ENCODE measurements at places on chromosomes 13 and 19.

- DNase-seq = no peak
Observed at GRCh38 chr19:8612807-8613171, 2.3 kb upstream of the ADAMTS10 start.

- peak; percentile 50 for DNase-seq
Observed at GRCh38 chr13:80436571-80437169, 95.7 kb upstream of the SPRY2 start.

GRCh38 chr19:19782783-19783182, 38.8 kb downstream of the ZNF506 start:
- DNase-seq = no peak

- DNase-seq = no peak
Observed at GRCh38 chr13:51874651-51875050, 12.9 kb downstream of the CCDC70 start.

DNA sequence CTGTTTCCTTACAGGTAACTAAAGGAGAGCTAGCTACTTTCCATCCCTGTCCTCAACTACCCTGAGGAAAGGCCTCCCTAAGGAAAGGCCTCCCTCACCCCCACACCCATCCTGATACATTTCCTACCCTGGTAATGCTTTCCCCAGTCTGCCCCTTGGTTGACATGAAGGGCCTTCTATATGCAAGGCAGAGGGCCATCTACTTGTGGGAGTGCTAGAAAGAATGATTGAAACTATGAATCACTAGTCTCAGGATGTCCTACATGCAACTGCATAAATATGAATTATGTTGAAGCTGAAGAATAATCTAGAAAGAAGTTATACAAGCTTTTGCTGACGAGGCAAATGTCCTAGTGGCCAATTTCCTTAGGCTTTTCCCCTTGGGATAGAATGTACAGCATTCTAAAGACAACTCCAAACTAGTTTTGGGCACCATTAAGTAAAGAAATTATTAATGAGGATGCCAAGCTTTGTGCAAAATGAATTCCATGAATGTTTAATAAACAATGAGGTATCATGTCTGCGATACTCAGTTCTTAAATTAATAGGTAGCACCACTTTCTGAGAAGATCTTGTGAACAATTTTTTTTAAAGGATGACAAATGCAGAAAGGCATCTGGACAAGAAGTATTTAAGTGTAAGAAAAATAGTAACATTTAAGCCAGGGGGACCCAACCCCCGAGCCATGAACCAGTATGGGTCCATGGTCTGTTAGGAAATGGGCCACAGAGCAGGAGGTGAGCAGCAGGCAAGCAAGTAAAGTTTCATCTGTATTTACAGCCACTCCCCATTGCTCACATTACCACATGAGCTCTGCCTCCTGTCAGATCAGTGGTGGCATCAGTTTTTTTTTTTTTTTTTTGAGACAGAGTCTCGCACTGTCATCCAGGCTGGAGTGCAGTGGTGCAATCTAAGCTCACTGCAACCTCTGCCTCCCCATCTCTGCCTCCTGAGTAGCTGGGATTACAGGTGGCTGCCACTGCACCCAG, 223.0 kb downstream of the LHFPL6 start:
- peak; percentile 48 for DNase-seq

DNA sequence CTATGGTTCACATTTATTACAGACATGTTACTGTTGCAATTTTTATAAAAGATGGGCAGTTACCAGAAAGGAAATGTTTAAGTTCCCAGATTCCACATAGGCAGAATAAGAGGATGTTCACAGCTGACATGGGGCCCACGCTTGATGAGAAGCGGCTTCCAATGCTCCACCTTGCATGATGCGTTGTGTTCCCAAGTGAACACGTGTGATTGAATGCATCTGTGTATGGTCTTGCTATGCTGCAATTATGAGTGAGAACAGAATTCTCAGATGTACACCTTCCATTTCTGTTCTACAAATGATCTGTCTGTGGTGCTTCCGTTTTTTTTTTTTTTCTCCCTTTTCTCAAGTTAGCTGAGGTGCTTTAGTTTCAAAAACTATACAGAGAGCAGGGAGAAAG, 15.5 kb downstream of the UPF3A start:
- no peak for DNase-seq

GRCh38 chr13:74026753-74027152, 107.5 kb downstream of the KLF12 start:
- no peak for DNase-seq

DNA sequence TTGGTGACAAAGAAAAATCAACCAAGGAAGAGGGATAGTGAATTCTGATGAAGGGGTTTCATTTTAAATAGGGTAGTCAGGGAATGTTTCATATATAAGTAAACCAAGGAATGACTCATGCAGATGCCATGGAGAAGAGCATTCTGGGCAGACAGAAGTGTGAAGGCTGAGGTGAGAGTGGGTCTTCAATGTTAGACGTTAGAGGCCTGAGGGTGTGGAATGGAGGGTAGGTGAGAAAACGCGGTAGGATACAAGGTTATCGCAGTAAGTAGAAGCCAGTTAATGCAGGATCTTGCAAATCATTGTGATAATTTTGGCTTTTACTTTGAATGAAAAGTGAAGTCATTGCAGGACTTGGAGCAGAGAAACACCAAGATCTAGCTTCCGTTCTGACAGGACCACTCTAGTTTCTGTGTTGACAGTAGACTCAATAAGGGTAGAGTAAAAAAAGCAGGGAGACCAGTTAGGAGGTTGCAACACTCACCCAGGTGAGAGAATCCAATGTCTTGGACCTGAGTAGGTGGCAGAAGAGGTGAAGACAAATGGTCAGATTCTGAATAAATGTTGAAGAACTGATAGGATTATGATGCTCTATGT, 225.2 kb upstream of the TMTC4 start:
- DNase-seq = no peak

- peak; percentile 20 for DNase-seq
Observed at GRCh38 chr19:55536951-55537740, at the start of gene SBK2. SBK2 (minus strand) TSS chr19:55537133; CDS start chr19:55536294, 839 bp downstream.

DNA sequence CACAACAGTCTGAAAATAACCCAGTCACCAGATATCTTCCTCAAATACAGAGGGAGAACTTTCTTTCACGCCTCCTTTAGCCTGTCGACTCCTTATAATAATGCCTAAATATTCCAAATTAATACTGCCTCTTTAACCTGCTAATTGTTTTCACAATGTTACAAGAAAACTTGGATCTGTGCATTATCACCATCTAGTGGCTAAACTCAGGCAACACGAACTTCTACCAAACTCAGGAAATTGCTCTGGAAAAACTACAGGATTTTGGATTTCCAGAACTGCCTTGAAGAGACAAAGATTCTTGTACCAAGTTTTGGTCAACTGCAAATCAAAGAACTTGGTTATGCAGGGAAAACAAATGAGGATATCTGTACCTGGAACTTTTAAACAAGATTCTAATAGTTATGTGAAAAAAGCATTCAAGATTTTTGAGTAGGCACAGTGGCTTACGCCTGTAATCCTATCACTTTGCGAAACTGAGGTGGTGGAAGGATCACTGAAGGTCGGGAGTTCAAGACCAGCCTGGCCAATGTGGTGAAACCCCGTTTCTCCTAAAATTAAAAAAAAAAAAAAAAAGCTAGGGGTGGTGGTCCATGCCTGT, 10.8 kb downstream of the CLN5 start:
- DNase-seq = peak; percentile 27

DNA sequence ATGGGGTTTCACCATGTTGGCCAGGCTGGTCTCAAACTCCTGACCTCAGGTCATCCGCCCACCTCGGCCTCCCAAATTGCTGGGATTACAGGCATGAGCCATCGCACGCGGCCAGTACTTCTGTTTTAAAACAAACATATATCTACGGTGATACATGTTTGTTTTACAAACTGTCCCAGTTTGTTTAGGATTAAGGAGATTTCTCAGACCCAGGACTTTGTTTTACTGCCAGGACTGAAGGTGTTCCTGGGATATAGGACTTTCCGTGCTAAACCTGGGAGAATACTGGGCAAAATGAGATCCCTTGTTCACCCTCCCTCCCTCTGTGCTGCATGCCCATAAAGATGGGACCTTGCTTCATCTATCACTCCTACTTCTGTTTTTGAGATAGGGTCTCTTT, 8.8 kb downstream of the NLRP8 start:
- no peak for DNase-seq

DNA sequence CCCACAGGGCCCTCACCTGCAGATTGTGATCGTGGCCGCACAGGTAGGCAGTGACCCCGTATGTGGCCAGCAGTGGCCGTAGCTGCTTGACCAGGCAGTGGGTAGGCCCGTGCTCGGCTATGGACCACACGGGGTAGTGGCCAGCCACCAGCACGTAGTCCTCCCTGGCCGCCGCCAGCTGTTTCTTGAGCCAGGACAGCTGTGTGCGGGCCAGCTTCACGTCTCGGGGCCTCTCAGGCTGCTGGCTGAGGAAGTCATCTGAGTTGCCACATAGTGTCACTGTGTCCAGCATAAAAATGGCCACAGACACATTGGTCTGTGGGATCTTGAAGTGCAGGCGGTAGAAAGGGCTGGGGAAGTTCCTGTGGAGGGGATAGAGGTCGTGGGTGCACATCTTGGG, 1.2 kb downstream of the ACP5 start:
- no peak for DNase-seq

GRCh38 chr13:74067818-74068217, 66.4 kb downstream of the KLF12 start:
- peak; percentile 27 for DNase-seq

GRCh38 chr13:80463673-80464352, 122.9 kb upstream of the SPRY2 start:
- DNase-seq = no peak

DNA sequence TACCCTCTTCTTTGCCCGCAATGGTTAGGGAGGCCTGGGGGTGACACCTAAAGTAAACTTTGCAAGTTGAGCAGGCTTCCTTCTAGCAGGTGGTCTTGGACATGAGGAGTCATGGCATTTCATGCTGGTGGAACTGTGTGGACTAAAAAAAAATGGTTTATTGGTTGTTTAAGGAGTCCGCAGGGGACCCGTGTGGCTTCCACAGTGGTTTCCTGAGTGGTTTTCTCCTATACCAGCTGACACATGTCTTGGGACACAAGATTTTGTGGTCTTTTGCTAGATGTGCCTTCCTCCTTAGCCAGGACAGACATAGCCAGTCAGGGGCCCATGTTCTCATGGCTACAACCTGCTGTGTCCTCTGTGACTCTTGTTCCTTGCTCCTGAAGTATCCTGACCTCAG, 1.5 kb downstream of the ZNF543 start:
- DNase-seq = no peak

DNA sequence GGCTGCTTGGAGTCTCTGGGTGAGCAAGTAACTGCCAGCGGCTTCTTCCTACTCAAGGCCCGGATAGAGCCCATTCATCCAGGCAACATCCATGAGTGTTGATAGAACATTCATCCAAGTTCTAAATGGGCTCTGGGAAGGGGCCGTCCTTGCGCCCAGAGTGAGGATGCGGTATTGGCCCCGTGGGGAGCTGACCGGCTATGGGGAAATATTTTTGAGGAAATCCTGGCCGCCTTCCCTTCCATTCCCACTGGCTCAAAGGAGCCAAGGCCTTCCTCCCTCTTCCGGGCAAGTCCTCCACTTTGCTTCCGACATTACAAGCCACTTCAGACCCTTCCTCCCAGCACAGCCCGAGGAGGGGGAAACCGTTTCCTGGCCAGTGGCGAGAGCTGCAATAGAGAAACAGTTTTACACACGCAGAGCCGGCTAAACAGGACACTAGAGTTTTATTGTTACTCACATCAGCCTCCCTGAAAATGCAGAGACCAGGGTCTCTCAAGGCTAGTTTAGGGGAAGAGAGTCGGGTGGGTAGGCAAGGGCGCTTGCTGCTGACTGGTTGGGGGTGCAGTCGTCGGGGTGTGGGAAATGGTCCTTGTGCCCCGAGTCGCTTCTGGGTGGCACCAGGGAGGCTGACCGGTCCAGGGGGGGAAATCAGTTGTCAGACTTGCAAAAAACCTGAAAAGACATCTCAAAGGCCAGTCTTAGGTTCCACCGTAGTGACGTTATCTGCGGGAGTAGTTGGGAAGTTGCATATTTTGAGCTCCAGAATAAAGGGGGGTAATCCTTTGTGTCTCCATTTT, 37.5 kb downstream of the C13orf46 start:
- no peak for DNase-seq

GRCh38 chr19:50362030-50362412, 3.4 kb downstream of the NAPSA start:
- DNase-seq = no peak

- DNase-seq = no peak
Observed at GRCh38 chr19:15782211-15782610, 5.2 kb upstream of the OR10H5 start.

DNA sequence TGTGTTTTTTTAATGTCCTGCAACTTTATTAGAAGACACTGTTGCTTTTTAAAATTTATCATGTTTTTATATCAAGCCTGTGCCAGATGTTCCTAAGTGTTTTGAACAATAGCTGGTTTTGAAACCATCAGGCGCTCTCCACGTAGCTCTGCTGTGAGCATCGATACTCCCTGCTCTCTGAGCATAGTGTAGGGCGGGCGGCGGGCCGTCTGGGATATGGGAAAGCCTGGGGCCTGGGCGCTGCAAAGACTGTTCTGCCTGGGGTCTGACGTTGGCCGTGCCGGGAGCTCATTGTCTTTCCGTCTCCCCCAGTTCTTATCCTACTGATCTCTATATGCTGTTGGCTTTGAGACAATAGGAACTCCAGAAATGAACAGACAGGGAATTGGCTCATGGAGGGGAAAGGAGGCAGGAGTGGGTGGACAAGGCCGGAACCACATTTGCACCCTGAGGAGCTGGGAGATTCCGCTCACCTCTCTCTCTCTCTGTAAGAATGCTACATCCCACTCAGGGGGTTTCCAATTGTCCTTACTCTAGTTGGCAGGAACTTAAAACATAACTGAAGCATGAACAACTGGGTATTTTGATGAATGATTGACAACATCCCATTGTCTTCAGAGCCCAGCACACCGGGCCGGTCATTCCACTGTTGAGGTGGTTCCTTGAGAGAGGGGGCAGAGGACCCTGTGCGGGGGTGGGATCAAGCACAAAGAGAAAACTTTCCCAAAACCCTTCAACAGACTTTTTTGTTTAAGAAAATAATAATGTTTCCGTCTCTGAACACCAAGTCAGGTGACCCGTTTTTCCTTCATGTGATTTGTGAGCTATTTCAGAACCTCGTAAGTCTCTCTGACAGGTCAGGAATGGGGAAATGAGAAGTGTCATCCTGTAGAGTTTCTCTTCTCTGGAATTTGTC, 64.7 kb downstream of the COL4A2 start:
- DNase-seq = peak; percentile 42

GRCh38 chr13:112251930-112252585, 124.1 kb upstream of the SPACA7 start:
- DNase-seq = no peak

- no peak for DNase-seq
Observed at GRCh38 chr13:26967119-26968038, 204.2 kb downstream of the USP12 start.

- DNase-seq = no peak
Observed at GRCh38 chr19:33700408-33701013, 78.8 kb downstream of the CHST8 start.

- peak; percentile 41 for DNase-seq
Observed at GRCh38 chr19:42191855-42192254, 25.6 kb downstream of the DEDD2 start.

DNA sequence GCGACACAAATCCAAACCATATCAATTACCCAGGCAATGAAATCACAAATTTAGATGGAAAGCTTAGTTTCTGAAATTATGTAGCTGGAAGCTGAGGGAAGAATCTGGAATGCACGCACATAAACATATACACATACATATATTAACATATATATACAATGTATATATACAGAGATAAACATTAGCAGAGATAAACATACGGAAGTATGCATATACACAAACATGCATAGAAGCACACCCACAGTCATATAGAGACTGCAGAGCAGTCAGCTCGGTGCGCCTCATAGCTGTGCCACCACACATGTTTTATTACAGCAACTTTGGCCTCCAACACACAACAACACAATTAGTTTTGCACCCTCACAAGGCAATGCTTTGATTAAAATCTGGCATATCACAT, 288.1 kb downstream of the TEX29 start:
- DNase-seq = no peak

All from fibroblast of skin of scalp (primary cell).